Vagina (tissue), 2 donors: ENCODE measurements at places on chromosomes 13 and 19.

DNA sequence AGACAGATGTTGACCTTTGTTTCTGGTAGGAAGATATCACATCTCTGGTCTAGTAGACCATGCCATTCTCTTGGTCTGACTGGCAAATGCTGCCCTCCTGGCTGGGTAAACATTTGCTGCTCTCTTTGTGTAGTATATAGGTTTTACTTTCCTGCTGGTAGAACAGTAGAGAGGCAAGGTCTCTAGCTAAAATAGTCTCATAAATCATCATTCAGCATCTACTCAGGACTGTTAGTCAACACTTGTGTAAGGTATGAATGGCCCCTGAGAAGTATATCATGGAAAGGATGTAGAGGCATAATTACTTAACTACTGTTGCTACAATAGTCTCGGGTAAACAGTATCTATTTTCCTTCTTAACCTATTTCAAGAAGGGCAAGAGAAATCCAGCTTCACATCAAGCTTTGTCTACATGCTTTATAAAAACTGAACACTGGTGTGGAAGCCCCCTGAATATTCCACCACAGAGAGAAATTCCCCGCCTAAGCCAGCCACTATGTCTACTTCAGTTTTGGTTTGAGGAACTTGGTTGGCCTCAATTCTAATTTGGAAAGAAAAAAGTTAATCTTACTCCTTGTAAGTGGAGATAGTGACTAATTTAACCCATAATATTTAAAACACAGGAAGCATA, 18.4 kb upstream of the MYCBP2 start:
- DNase-seq, result no peak

DNA sequence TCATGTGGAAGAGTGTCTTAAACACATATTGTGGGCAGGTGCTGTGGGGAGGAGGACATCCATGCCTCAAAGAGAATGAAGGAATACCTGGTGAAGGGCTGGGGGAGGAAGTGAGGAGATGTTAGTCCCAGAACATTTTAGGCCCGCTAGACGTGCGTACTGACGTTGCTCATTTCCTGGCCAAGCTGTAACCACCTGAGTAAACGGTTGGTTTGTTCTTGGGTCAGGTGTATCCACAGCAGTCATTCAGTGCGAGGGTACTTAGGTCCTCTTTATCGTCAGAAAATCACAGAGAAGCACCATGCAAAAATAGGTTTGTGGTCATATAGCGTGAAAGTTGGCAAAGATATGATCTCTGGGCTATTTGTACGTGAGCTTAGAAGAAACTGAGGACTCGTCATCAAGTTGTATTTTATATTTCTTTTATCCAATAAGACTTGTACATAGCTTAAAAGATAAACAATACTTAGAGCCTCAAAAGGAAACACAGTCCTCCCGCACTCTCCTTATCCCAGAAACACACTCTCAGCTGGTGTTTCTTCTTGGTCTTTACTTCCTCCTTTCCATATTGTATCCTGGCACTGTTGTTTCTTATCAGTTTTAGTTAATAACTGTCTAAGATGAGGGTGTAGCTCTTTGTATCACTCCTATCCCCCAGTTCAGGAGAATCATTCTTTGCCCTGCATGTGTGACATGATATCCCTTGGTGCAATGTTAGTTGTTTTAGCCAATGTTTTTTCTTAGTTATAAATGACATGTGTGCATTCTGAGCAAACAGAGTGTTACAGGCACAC, 52.0 kb downstream of the ARHGEF7 start:
- DNase-seq, result no peak

DNA sequence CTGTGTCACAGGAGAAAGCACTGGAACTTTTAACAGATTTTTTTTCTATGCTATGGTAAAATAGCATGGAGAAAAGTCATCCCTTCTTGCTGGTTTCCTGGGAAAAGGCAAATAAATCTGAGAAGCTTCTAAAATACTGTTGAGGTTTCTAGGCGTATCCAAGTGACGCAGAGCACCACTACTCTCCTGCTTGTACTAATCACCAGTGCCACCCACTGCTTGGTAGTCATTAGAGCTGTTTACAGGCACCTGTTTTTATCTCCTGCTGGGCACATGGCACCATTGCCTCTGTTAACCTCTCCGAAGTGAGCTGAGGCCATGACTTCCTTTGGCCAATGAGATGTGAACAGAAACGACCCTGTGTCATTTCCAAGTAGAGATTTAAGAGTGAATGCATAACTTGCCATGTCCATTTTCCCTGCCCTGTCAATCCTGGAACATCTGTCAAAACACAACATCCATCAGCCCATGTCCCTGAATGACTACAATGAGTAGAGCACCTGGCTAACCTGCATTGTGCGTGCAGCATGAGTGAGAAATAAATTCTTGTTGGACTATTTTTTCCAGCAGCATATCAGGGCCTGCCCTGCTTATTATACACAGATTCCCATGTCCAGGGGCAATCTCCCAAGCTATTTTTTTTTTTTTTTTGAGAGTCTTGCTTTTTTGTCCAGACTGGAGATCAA, 17.3 kb upstream of the OXGR1 start:
- no peak for DNase-seq

- no peak for DNase-seq
Measured at GRCh38 chr13:92390217-92390616, 836.4 kb upstream of the GPC6 start.

- DNase-seq, result no peak
Measured at GRCh38 chr19:32646556-32646955, 28.4 kb downstream of the ANKRD27 start.

- DNase-seq, result no peak
Measured at GRCh38 chr19:13990085-13990484, 16.0 kb downstream of the RFX1 start.

DNA sequence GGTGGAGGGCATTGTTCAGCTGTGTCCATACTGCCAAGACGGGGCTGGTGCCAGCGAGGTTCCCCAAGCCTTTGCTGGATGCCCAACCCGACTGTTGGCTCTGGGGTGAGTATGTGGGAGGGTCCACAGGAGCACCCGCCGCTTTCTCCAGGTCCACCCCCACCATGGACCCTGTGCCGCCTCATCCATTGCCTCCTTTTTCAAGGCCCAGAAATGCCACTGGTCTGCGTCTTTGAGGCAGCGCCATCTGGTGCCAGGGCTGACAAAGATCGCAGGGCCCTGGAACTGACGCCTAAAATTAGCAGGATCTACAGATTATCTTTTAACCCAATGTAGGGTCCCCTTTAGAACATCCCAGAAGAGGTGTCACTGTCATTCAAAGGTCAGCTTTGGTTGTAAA, 34.6 kb downstream of the NFIX start:
- DNase-seq, result no peak

GRCh38 chr13:48000559-48001113, 437 bp downstream of the SUCLA2 start:
- no peak for DNase-seq

GRCh38 chr13:83825676-83826075, 56.6 kb downstream of the SLITRK1 start:
- DNase-seq, result no peak
